ENCODE measurements at places on chromosomes 7 and 10.

GRCh38 chr7:139960157-139960556 lies 102.6 kb downstream of the PARP12 start:
- DNase-seq: no peak

- peak; percentile 54 for DNase-seq
These were observed 7.6 kb upstream of the ORAI2 start for GRCh38 chr7:102425639-102426267.

- no peak for DNase-seq
These were observed 223.3 kb upstream of the GPR26 start for GRCh38 chr10:123442901-123443300.

DNA sequence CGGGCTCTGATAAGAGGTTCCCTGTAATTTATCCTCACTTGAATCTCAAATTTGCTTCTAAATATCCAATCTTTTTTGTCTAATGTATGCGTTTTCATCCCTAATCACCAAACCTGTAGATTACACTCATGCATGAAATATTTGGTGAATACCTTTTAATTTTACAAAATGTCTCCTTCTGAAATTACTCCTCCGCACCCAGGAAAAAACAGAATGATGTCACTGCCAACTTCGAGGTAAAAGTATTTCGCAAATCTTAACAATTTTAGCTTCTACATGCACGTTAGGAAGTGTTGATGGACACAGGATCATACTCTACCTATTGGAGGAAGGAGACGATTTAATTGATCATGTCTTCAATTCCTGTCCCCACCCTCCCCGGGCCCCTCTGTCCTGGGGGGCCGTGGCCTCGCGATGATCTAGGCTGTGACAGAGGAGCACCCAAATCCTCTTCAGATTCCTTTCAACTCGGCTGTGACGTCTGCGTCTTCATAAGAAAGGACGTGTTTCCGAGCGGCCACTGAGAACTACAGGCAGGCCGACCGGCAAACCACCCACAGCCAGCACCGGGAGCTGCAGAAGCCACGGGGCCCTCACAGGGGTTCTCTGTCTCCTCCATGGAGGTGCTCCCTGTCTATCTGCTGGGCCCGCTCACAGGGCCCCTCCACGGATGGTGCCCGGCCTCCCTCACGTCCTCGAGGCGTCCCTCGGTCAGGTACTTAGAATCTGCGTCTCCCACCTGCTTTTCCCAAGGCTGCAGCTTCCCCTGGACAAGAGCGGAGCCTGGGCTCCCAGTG lies 8.7 kb upstream of the FAM20C start:
- DNase-seq: no peak

DNA sequence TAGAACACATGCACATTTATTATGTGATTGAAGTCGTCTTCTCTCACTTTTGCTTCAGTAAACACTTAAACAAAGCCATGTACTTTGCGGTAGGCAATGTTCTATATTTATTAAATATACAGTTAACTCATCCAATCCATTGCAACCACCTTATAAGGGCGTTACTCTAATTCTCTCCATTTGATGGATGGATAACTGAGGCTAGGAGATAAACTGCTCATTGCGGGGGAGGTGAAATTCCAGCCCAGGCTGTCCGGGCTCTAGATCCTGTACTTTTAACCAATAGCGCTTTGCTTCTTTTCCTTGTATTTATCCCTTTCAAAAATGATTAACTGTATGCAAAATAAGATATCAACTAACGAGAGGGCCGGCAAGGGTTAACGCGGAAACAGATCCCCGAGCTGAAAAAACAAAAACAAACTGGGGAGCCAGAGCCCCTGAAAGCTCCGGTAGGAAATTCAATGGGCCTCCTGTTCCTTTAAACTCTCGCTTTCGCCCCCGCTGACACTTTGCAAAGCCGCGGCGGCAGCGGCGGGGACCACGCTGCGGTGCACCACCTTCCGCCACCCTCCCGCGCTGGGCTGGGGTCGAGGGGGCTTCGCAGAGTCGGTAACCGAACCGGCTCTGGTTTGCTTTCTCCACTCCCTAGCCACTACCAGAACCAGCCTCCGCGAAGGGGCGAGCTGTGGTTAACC lies 1.0 kb upstream of the PLXDC2 start:
- no peak for DNase-seq

DNA sequence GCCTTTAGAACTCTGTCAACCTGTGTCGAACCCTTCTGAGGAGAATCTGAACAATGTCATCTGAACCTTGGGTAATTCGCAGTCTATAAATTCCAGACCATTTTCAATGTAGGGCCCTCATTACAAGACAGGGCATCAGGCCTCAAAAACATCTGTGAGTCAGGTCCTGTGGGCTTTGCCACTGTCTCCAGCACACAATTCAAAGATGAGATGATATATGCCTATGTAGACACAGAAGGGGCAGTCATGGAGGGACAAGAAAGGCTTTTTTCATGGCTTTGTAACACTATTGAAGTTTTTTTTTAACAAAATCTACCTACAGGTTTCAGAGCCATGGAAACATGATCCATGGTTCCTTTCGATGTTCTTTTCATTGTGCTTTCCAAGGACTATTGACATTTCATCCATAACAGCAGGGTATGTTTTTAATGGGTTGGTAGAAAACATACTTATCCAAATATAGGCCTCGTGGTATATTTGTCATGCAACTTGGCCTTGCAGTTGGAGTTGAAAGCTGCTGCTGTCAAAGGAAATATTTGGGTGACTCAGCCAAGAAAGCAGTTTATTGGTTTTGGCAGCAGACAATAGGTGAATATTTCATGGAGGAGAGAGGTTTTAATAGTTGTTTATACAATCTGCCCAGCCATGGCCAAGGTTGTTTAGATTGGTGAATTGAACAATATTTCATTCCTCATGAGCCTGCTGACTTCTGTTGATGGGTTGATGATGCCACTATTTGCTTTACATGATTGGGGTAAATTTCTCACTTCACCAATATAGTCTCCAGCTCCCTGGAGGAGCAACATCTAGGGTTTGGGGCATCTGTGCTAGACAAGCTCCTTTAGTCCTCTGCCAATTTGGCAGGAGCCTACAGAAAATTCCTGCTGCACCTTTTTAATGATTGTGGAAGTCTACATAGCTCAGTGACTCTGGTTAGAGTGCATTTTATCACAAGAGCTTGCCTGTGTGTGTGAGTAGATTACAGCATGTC lies 158.4 kb upstream of the TMEM72 start:
- no peak for DNase-seq

- DNase-seq: no peak
These were observed 45.9 kb downstream of the TMEM270 start for GRCh38 chr7:73906874-73907273.

DNA sequence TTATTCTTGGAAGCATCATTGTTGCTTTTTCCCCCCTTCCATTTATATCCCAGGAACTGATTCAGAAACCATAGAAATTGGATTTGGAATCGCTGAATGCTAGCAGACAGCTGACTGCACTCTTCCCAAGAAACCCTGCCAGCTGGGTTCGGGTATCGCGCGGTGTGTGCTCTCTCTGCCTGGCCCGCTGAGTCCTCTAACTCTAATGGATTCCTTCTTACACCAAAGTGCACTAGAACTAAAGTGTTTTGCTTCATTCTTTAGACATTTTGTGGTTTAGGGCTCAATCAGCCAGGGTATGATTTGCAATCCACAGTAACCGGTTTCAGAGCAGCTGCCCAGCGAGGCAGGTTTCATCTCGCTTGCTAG lies 92.2 kb downstream of the EGFR start:
- DNase-seq: peak; percentile 86

DNA sequence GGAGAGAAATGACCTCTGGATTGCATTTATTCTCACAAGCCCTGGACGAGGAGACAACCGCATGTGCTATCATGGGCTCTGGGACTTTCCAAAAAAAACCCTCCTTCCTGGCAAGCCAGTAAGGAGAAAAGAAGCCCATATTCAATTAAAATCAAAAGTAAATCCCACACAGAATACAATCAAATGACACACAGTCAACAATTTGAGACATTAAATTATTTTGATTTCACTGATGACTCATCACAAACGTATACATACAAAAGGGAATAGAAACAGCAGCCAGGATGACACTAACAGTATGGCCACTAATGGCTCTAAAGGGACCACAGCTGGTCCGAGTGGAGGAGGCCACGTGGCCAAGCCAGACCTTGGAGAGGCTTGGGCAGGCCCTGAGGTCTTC lies 24.9 kb downstream of the LRRC20 start:
- no peak for DNase-seq

- DNase-seq: no peak
These were observed 43.9 kb downstream of the SH3PXD2A start for GRCh38 chr10:103811463-103811862.

DNA sequence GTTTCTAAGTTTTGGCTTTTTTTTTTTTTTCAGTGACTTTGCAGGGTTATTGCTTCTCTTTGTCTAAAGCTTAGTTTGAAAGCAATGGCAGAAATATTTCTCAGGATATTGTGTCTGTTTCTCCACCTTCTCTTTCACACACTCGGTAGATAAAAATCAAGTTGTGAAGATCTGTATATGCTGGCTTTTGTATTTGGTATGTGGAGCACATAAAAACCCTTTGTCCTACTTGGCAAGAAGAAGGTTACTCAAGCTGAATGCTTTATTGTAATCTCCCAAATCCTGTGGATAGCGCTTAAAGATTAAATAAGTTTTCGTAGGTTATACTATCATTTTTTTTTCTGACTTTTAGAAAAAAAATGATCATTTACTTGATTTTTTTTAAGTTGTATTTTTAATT lies 172.4 kb downstream of the CDCA7L start:
- DNase-seq: no peak

DNA sequence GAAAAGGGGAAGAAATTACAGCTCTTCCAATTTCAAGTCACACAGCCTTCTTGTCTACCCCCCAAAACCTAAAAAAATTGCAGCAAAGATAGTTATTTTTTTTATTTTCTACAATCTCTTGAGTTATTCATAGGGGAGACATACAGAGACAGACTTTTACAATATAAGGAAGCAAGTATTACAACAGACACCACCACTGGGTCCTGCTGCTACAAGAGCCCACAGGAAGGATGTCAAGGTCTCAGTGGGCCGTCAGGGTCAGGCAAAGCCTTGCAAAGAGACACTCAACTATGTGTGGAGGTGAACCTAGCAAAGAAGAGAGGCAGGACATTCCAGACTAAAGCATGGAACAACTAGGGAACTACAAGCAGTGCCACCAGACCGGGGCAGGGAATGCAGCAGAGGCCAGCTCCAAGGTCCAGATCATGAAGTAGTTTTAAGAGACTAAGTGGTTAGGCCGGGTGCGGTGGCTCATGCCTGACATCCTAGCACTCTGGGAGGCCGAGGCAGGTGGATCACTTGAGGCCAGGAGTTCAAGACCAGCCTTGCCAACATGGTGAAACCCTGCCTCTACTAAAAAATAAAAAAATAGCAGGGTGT lies 28.2 kb upstream of the ZCCHC24 start:
- no peak for DNase-seq

DNA sequence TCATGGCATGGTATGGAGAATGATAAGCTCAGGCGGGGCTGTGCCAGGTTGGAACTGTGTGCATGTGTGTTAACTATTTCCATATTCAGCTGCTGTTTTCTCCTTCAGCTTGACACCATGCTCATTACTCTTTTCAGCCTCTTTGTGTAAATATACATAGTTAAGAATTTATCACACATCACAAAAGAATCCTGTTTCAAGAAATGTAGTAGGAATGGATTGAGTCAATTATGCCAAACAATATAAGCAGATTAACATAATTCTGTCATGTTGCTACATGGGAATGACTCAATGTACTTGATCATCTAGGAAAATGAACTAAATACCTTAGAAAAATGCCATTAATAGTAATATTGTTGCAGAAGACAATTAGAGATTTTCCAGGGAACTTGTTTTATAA lies 687.4 kb downstream of the PARD3 start:
- no peak for DNase-seq

- DNase-seq: no peak
These were observed 202.7 kb downstream of the DIP2C start for GRCh38 chr10:486666-487322.

DNA sequence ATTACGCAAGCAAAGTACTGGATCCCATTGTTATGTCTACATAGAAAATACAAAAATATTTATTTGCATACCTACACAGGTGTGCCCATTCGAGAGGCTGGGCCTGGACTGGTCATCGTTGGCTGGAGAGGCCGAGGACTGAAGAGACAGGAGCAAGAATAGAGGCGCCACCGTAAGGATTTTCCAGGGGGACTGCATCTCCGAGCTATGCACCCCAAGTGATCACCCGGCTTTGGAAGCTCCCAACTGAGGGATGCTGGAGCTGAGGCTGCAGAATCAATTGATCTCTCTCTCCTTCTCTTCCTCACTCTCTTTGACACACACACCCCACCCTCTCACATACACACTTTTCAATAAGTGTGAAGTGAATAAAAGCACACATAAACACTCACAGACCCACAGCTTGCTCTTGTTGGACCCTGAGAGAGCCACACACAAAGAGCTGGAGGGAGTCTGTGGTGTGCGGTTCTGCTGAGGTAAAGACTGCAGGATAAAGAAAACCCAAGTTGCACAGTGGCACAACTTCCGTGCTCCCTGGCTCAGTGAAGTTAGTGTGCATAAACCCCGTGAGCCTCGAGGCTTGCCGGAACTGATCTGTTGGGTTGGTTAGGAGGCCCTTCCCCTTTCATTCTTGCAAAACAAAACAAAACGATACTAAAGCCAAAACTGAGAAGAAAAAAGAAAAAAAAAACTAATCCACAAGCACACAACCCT lies at the start of gene AOAH:
Gene AOAH, minus strand, starts transcription at position 544 of the 714 bp plus-strand sequence. Its CDS starts 346 bp downstream, at position 198.
- no peak for DNase-seq

DNA sequence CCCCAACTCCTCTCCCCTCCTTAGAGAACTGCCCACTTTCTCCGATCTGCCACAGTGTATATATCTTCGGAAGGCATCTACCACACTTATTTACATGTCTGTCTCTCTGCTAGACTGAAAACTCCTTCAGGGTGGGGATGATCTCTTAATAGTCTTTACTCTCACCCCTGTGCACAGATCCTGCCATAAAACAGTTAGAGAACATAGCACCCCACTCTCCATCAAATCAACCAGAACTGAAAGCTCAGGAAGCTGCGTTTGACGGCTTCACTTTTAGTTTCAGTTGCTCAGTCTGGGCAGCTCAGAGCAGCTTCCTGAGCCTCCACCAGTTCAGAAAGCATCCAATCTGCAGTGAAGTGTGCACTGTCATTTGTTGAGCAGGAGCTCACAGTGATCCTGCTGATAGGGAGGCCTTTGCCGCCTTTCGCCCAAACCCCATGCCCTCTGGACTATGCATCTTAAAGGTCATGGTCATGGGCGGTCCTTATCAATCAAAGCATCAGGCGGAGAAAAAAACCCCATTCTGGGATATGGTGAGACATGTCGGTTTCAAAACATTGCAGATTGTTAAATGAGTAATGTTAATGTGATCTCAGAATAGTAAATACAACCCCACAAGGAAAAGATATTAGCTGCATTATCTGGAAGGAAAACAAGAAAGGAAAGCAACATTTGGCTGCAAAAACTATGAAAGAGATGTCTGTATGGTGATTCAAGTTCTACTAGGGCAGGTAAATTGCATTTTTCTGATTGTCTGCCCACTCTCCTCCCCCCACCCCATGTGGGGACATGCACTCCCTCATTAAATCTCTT lies 167.1 kb upstream of the ADO start:
- DNase-seq: no peak

- DNase-seq: no peak
These were observed 64.8 kb upstream of the CALD1 start for GRCh38 chr7:134714470-134715205.
